ENCODE measurements at places on chromosomes 4 and X.

- no peak for DNase-seq
Observed at GRCh38 chrX:121150217-121150616, 102.8 kb downstream of the GLUD2 start.

- no peak for DNase-seq
Observed at GRCh38 chr4:163673848-163674697, 179.6 kb downstream of the TMA16 start.

GRCh38 chrX:152915541-152916241, 17.8 kb downstream of the ZNF185 start:
- no peak for DNase-seq

GRCh38 chr4:113553082-113553481, 208.5 kb downstream of the CAMK2D start:
- no peak for DNase-seq

GRCh38 chrX:24332878-24333277, 19.0 kb upstream of the SUPT20HL2 start:
- no peak for DNase-seq

DNA sequence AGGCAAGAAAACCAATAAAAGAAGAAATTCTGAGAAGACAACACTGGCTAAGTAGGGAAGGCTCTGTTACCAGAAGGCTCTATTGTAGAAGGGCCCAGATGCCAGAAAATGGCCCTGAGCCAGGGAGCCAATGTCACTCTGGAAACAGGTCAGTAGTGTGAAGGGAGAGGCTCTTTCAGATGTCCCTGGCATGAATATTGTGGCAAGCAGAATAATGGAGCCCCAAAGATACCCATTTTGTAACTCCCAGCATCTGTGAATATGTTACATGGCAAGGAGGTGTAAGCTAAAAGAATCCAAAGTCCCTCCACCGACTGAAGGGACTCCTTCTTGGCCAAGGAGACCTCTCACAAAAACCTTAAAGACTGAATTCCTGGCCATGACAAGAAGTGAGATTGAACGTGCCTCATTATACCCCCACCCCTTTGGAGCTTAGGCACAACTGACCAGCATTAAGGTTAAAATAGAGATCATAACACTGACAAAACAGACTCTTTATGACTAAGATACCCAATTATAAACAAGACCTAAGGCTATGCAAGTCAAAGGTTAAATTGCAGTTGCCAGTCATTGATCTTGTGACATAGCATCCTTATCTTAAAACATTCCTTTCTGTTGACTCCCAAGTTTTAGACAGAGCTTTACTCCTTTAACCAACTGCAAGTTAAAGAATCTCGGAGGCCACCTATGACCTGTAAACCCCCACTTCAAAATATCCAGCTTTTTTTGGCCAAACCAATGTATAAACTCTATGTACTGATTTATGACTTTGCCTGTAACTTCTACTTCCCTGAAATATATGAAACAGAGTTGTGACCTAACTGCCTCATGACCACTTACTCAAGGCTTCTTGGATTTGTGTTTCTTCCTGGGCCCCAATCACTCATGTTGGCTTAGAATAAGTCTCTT, 42.2 kb upstream of the SMIM10 start:
- DNase-seq = peak; percentile 61

GRCh38 chrX:13816643-13817627, at the start of gene GPM6B:
Gene GPM6B (minus strand): TSS chrX:13817093. CDS start chrX:13816904, 189 bp downstream.
- DNase-seq = no peak

DNA sequence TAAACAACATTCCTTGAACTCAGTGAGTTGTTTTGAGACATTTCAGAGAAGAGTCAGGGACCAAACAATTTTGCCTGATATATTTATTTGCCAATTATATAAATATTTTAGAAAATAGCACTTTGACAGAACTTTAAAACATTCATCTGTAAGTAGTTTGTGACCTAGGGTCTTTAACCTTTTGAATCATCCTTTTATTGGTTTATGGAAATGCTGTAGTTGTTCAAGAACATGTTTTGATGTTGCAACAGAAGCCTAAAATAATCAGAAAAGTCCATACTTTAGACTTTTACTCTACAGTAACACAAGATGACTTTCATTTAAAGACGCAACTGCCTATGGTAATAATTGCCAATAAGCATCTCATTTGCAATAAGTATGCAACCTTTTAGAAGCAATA, 43.0 kb downstream of the CXCL1 start:
- no peak for DNase-seq

DNA sequence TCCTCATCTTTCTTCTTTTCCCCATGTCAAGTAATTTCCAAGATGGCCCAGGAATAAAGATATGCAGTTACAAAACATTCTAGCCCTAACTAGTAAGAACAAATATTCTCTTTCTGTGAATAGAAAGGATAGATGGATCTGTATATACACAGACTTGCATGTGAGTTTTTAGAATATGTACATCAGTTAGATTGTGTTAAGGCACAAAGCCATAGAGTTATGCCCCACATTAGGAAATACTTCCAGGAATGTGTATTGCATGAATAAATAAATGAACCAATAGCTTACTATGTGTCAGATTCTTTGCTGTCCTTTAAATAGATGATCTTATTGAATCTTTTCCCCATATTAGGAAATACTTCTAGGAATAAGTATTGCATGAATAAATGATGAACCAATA, 46.0 kb upstream of the TMPRSS11E start:
- no peak for DNase-seq

DNA sequence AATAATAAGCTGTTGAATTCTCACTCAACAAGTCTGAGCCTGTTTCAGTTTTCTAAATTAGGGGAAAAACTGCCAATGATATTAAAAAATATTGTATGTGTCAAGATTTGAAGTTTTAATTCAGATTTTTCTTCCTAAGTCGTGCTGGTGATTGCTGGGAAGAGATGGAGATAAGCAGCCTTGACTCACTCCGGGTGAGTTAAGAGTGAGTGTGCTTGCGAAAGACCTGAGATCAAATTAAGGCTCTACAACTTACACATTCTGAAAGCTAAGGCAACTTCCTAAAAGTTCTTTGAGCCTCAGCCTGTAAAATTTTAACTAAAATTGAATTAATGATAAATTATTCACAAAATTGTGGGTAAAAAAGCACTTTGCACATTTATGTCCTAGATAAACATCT, 1441.2 kb downstream of the PCDH7 start:
- DNase-seq = no peak

GRCh38 chr4:35500812-35501211, 743.5 kb downstream of the ARAP2 start:
- DNase-seq = no peak

DNA sequence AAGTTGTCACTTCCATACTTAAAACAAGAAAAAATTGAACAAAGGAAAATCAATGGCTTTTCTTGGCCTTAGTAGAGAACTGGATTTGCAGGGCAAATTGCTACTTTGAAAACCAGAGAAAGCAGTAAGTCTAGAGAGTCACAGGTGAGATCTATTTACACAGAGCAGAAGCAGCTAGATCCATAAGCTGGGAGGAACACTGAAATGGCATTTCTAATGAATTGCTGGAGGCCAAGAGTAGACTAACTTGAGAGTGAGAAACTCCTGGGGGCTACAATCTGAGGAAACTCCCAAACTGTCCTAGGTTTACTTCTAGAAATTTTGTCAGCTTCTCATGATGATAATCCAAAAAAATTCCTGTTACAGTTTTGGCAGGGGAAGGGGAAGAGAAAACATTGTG, 133.3 kb downstream of the SPCS3 start:
- no peak for DNase-seq

- no peak for DNase-seq
Observed at GRCh38 chr4:52059372-52059771, 8.3 kb downstream of the SPATA18 start.

DNA sequence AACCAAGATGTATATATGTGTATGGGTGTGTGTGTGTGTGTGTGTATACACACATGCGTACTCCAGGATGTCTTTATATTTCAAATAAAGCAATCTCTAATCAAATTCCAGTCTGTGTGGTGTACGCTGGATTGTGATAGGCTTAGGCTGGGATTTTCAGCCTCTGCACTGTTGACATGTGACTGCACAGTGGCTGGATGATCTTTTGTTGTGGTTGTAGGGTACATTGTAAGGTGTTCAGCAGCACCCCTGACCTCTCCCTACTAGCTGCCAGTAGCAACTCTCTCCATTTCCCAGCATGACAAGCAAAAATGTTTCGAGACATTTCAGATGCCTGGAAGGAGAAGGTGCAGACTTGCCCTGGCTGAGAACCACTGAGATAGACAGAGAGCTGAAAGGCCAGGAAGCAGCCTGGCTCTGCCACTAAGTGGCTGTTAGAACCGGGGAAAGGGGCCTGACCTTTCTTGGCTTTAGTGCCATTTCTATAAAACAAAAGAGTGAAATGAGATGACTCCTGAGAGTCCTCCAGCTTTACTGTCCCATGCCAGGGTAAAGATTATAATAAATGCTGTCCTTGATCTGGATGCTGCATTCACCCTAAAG, 10.5 kb downstream of the PGM2 start:
- DNase-seq = no peak

DNA sequence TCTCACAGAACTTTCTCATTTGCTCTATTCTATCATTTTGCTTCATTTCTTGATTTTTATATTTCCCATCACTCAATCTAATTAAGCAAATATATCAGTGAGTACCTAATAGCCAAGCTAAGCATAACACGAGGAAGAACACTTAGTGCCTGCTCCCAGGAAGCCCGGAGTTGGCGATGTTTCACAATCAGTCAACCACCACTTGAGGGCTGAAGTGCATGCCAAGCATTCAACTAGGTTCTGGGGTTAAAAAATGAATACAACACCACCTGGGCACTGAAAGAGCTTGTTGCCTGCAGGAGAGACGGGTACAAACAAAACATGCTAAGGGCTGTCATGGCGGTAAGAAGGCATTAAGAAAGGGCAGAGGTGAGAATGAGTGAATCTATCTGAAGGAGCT, 47.5 kb downstream of the UCHL1 start:
- no peak for DNase-seq

GRCh38 chr4:63541828-63542227, 867.4 kb downstream of the TECRL start:
- no peak for DNase-seq

DNA sequence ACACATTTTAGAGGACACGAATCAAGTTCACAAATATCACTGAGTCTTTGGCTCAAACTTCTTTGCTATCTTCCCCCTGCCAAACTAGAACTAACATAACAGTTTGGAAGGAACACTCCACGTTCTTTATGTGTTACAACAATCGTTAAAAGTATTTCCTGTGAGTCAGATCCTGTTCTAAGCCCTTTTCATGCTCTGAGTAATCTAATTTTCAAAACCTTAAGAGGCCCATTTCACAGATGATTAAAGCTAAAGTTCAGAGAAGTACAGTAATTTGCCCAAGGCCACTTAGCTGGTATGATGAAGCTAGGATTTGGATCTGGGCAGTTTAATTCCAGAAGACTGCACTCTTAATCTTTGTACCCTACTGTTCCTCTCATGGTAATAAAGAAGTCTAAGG, 854.4 kb upstream of the INTU start:
- no peak for DNase-seq

DNA sequence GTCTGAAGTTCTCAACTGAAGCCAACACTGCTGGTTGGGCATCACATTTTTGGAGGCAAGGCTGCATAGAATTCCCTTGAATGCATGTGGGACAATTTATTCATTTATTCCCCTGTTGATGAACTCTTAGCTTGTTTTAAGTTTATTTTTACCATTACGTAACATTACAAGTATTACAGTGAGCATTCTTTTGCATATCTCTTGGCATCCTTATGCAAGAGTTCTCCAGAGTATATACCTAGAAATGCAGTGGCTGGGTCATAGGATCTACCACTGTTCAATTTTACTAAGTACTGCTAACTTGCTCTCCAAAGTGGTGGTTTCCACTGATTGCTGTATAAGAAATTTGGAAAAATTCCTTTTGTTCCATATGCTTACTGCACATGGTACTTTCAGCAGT, 66.5 kb downstream of the UCHL1 start:
- no peak for DNase-seq

- no peak for DNase-seq
Observed at GRCh38 chr4:11783588-11783987, 354.9 kb upstream of the HS3ST1 start.

DNA sequence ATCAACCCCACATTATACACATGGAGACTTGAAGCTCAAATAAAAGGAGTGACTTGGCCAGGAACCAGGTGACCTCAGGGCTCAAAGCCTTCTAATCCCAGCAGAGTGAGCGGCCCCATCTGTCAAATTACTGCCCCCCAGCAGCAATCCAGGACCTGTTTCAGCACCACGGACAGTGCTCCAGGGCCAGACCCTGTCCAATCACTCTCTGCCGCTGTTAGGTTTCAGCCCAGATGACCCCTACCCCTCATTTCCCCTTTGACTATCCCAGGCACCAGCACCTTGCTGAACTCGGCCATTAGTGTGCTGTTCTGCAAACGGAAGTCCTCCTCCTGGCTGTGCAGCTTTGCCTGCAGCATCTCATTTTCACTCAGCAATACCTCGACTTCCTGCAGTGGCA, 5.1 kb downstream of the GRIPAP1 start:
- no peak for DNase-seq

DNA sequence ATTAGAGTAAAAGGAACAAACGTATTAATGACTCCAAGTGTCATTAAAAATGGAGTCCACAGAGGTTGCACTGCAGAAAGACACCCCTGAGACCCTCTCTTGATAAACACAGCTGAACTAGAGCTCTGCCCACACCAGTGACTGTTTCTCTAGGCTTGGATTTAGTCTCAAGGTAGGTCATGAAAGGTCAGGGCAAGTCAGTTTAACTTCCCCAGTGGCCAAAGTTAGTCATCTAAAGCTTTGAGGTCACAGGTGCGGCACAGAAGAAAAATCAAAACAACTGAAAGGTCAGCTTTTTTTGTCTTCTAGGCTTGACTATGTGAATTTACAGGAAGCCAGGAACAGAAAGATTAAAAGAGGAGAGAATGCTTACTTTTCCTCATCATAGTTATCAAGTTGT, 749.6 kb downstream of the RAB28 start:
- no peak for DNase-seq

GRCh38 chr4:65861993-65862392, 191.7 kb upstream of the EPHA5 start:
- no peak for DNase-seq

DNA sequence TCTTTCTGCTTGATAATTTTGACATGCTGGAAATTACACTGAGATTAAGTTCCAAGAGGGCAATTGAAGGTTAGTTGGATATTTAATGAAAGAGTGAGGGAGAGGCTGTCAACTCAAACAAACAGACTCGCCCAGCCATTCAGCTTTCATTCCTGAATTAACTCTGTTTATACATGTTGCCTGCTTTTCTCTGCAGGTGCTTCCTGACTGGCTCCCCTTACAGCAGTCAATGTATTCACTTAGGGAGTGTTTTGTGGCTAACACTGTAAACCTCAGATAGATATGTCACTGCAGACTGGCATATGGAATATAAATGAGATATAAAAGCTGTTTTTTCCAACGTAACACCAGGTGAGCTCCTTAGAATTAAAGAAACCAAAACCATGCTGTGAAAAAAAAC, 28.7 kb downstream of the TMPRSS11A start:
- no peak for DNase-seq
